Mucosa of gallbladder (tissue), 1 donor: ENCODE measurements at places on chromosomes 5 and 9. TPM values are rescaled to one million over a fixed set of nuclear protein-coding genes. Genes with fewer than 3 reads are reported as not detected.

Gene AFAP1L1
- total RNA-seq: 8.7 TPM

Gene ARL14EPL
- not detected for total RNA-seq

Gene GCNT4
- 36.2 TPM for total RNA-seq

Gene NSA2
- 56.3 TPM for total RNA-seq

Gene TNC
- total RNA-seq: 29.4 TPM

Gene ST8SIA4
- 9.4 TPM for total RNA-seq

Gene LCN12
- 10.0 TPM for total RNA-seq

Gene NMUR2
- total RNA-seq: 0.09 TPM

GRCh38 chr9:36328798-36329411, 70.7 kb upstream of the GNE start:
- DNase-seq: peak; percentile 61

GRCh38 chr9:127154390-127155191, 32.2 kb upstream of the ANGPTL2 start:
- peak; percentile 43 for DNase-seq

DNA sequence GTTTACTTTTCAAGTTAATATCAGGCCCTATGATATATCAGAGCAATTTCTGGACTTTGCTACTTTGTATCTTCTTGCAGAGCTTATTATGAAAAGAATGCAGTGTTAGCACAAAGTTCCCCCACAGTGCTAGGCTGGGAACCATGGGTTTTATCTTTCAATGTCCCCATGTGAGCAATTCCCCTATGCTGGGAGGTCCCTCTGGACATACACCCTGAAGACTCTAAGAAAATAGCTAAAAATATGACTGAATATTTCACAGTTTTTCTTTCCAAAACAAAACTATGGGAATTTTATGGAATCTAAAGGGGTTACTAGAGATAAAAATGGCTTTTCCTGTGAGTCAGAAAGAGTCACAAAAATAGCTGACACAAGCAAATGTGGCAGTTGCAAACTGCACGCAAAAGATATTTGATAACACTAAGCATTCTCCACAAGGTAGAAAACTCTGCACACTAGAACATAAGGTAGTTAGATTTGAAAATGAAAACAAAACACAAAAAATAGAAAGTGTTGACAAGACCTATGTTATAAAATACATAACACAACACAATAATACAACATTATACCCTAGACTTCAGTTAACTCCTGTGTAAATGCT, 487.5 kb upstream of the GRIN3A start:
- no peak for DNase-seq

DNA sequence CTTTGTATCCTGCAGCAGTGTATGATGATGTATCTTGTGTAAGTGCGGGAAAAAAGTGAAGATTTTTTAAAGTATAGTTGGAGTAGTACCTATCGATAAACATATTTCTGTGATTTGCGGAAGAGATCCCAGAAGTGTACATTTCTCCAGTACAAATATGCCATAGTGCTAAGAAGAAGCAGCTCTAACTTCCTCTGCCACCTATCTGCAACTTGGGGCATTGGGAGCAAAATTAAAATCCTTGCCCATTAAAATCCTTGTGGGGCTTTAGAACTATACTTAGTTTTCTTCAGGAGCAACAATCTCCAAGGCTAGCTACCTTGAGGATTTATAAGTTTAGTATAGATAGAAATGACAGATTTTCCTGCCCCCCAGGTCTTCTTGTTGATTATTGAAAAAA, 123.7 kb downstream of the VCAN start:
- no peak for DNase-seq

- no peak for DNase-seq
These were observed 87.4 kb downstream of the PAX5 start for GRCh38 chr9:36946653-36947052.

DNA sequence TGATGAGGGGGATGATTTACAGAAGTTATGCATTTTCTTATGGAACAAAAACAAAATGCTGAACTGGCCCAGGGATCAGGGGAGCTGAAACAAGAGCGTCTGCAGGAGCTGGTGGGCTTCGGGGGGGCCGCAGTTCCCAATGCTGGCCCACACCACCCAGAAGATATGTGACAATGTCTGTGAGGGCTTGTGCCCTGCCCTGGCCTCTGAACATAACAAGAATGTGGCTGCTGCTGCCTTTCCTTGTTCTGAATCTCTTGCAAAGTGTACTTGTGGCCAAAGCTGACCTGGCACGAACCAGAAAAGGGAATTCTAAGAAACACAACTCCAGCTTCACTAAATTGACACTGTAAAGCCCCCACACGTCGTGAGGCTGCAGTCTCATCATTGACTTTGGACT, 66.7 kb downstream of the SEC61B start:
- DNase-seq: no peak

DNA sequence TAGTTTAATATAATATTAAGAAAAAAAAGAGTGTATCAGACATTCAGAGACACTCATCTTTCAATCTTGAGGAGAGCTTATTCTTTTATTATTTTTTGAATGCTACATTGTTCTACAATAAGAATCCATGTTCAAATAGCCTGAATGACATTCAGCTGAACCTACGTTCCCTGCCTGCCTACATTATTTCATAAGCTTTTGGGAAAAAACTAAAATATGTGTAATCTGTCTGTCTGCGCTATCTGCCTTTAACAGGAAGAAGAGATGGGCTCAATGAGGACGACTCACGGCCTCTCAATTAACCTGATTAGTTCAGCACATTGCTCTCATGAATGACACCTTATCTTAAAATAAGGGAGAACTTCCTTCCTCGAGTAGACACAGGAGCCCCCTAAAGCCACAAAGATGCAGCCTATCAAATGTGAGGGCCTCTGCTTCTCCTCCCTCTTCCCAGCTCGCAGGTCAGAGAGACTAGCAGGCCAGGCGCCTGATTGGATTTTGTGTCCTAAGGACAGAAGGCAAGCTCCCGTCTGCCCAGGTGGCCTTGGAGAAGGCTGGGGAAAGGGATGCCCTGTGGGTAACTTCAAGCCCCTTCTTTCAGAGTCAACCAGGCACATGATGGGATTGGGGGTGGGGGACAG, 37.8 kb downstream of the EBF1 start:
- DNase-seq: no peak

GRCh38 chr5:145180371-145180770, 654.8 kb downstream of the PRELID2 start:
- DNase-seq: no peak

- no peak for DNase-seq
These were observed 24.3 kb upstream of the KCNIP1 start for GRCh38 chr5:170479484-170479883.
